ENCODE measurements at places on chromosomes 12 and 14.

DNA sequence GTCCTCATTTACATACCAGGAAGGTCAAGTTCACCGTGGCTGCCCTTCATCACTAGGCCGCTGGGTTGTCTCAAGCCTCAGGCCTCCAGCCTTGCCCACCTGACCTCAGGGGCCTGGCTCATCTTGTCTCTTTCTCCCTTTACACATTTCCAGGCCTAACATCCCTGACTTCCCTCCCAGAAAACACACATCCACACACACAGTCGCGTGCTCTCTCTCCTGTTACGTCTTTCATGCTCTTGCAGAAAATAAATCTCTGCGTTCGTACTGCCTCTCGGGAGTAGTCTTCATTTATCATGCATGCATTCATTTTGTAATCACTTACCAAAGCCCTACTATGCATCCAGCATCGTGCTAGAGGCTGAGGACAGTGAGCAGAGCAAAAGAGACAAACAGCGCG, 220.0 kb upstream of the PWP1 start:
- no peak for DNase-seq

GRCh38 chr12:59768031-59768430, 172.2 kb downstream of the SLC16A7 start:
- DNase-seq = no peak

GRCh38 chr14:103788086-103788485, 59.3 kb downstream of the PPP1R13B start:
- no peak for DNase-seq

DNA sequence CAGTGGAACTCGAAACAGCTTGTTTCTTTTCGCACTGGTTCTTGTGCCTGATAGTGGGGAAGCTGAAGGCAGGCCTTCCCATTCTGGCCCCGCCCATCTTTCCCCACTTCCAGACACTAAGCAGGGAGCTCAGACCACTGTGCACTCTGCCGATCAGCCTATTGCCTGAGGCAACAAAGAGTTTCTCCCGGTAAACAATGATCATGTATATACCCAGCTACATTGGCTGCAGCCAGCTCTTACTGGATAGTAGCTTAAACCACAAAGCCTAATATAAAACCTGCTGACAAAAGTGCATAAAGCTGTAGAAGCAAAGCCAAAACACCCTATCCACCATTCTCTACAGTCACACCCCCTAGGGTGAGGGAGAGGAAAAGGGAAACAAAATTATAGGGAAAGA, 24.7 kb upstream of the GLIPR1 start:
- no peak for DNase-seq

- DNase-seq = no peak
Measured at GRCh38 chr14:72418806-72419205, 475.1 kb downstream of the DPF3 start.

- no peak for DNase-seq
Measured at GRCh38 chr12:132948146-132949066, 7.7 kb downstream of the ZNF605 start.

DNA sequence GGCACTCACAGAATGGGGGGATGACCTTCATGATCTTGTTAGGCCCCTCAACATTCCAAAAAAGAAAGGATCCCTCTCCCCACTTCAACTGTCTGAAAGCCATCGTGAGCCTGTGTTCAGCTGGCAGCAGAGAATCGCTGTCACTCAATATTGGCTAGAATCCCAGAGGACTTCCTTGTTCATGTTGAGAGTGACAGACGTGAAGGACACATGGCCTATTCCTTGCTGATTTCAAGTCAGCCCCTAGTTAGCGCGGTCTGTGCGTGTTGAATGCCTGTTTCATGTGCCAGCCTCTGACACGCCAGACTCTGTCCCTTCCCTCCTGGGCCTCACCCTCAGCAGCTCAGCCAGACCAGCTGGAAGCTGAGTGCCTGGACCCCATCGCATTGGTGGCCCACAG, 43.1 kb downstream of the DNAH10 start:
- DNase-seq = no peak

DNA sequence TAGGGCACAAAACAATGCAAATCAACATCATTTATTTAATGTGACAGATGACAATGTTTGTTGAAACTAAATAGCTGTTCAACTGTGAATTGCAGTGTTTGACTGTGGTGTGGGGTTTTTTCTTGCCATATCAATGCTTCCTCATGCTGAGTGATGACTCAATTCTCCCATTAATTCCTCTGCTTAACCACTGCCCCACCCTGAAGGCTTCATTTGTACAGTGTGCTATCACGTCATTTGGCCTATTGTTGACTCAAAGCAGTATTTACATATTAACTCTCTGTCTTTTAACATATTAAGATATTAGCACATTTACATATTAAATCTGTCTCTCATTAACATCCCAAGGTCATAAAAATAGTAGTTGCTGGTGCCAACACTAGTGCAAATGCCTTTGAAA, 164.8 kb upstream of the NRXN3 start:
- DNase-seq = no peak

DNA sequence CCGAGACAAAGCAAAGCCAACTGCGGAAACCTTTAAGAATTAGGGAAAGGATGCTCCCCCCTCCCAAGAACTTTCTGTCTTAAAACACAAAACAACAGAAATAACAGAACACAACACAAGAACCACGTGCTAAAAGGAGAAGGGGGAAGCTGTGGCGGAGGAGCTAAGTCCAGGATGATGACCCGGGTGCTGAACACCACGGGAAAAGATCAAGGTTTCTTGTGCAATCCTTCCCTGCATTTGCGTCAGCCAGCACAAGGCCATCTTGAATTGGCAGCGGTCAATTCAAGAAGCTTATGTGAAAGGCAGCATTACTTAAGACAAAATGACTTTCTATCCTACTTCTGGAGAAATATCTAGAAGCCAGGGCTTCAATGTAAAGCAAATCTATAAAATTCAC, 11.0 kb upstream of the CREBL2 start:
- DNase-seq = no peak

DNA sequence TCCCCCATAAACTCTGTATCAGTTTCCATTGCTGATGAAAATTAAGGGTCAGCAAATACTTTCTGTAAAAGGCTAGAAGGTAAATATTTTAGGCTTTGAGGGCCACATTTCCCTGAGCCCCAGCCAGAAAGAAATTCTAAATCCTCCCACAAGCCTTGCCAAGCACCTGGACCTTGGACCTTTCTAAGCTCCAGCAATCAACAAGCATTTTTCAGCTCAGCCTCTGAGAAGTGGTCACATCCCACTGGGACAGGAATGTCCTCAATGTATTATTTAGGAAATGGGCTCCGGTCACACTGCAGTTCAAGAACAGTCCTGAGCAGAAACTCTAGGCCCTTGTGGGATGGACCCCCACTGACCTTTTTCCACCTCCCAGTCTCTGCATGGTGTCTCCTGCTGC, 55.9 kb downstream of the WSCD2 start:
- no peak for DNase-seq

GRCh38 chr14:65555358-65555757, 142.8 kb downstream of the FUT8 start:
- DNase-seq = no peak

- DNase-seq = no peak
Measured at GRCh38 chr14:36479344-36479743, 40.7 kb downstream of the NKX2-1 start.

GRCh38 chr12:123591702-123592481, 7.5 kb downstream of the TMED2 start:
- no peak for DNase-seq

- no peak for DNase-seq
Measured at GRCh38 chr14:93103392-93104080, 12.2 kb downstream of the ITPK1 start.

GRCh38 chr12:79547735-79548609, 142.8 kb downstream of the PAWR start:
- DNase-seq = peak; percentile 48

GRCh38 chr14:68210729-68211299, 391.2 kb downstream of the RAD51B start:
- DNase-seq = peak; percentile 83

- no peak for DNase-seq
Measured at GRCh38 chr12:78037707-78038106, 207.0 kb downstream of the NAV3 start.

All from fibroblast of skin of left quadriceps (primary cell).